Cortex of kidney (tissue), 1 donor: ENCODE measurements at places on chromosomes 7 and 10.

- no peak for DNase-seq
Measured at GRCh38 chr10:5551531-5552375, 27.0 kb downstream of the CALML3 start.

DNA sequence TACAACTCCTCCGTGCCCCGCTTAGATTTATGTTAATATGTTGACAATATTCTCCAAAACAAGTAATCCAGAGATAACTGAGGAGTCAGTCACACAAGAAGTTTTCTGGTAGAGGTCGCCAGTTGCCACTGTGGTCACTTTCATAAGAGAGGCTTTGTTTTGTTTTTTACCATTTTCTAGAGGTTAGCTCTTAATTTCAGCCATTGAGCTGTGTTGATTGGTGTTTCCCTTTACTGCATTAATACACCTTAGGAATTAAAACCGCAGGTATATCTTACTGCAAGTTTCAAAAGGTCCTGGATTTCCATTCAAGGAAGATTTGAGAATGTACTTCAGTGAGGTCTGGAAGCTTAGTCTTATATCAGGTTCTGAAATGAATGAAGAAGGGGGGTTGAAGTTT lies 3.5 kb downstream of the BMI1 start:
- DNase-seq = no peak

GRCh38 chr10:48782386-48782785 lies 97.7 kb downstream of the WDFY4 start:
- no peak for DNase-seq

DNA sequence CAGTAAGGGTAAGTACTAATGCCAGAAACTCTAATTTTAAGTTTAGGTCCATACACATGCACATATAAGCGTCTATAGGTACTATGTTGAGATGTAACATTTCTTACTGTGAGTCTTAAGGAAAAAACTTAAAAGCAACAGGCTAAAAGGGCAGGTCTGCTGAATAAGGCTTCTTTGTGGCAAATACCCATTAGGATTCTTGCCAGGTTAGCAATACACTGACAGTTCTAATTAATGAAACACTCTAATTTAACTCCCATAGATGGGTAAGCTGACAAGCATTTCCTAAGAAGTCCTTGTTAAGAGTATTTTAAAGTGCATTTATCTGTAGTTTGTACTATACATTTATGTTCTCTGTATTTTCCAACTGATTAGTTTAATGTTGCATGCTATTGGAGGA lies 14.0 kb downstream of the SCRN1 start:
- no peak for DNase-seq

- no peak for DNase-seq
Measured at GRCh38 chr10:5776136-5776880, 36.9 kb downstream of the GDI2 start.

DNA sequence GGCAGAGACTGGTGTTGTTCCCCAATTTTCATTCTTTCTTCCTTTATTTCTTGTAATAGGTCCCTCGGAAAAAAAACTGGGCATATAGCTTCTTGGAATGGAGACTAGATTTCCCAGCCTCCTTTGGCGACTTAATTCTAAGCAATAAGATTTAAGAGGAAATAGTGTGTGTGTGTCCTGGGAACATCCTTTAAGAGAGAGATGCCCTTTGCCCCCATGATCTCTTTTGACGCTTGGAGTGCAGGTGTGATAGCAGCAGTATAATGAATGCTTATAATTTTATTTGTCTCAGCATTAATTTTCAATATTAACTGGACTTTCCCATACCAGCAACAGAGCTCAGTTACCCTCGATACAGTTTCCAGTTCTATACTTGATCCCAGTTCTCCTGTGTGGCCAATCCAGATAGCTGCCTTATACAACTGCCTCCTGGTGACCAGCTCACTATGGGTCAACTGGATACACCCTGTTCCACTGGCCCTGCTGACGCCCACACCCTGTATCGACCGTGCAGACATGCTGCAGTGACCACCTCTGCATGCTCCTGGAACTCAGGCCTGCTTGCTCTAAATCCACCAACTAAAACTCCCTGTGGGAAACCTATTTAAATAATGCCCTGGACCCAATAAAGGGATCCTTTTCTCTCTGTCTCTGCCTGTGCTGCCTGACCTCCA lies 13.9 kb downstream of the TMEM176A start:
- DNase-seq = no peak
